ENCODE measurements at places on chromosomes 4 and X.

DNA sequence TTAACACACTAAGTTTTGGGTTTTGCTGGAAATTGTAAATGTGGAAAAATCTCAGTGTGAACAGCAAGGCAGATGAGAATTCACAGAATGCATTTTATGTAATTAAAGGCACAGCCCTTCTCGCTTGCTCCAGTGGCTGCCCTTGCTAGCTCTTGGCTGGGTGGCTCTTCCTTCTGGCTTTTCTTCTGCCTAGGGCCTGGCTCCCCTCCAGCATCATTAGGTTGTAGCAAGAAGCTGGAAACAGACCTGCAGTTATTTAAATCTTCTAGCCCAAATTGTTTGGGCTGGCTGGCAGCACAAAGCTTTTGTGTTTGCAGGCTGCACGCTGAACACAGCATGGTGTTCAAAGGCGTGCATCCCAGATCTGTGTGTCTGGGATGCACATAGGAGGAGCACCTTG is 56.5 kb downstream of the LIMCH1 start:
- DNase-seq, result no peak

GRCh38 chr4:126725906-126726305 is 906.9 kb upstream of the INTU start:
- no peak for DNase-seq

GRCh38 chr4:4455210-4455865 is 68.4 kb downstream of the NSG1 start:
- no peak for DNase-seq

- DNase-seq, result no peak
Observed at GRCh38 chrX:40100141-40100536, 2.4 kb upstream of the BCOR start.

GRCh38 chrX:133007458-133007857 is 49.0 kb upstream of the HS6ST2 start:
- DNase-seq, result no peak

DNA sequence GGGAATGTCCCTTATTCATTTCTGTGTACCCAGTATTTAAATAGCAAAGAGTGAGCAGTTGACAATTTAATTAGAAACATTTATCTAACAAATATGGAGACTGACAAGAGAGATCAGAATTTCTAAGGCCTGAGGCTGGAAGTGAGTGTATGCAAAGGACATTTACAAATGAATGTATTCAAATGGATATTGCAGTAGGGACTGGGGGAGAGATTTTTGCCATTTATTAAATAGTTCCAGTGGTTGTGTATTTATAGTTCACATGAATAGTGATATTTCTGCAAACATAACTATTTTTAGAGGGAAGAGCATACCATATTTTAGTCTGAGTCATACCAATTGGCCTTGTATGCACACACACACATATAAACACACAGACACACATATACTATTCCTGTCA is 592.4 kb downstream of the GLUD2 start:
- DNase-seq, result no peak

- no peak for DNase-seq
Observed at GRCh38 chr4:32477518-32477917, 1757.3 kb downstream of the PCDH7 start.

GRCh38 chrX:19514791-19515614 is at the start of gene MAP3K15:
TSS of gene MAP3K15 (minus strand) at chrX:19515508. CDS start at chrX:19515261, 247 bp downstream.
- no peak for DNase-seq

DNA sequence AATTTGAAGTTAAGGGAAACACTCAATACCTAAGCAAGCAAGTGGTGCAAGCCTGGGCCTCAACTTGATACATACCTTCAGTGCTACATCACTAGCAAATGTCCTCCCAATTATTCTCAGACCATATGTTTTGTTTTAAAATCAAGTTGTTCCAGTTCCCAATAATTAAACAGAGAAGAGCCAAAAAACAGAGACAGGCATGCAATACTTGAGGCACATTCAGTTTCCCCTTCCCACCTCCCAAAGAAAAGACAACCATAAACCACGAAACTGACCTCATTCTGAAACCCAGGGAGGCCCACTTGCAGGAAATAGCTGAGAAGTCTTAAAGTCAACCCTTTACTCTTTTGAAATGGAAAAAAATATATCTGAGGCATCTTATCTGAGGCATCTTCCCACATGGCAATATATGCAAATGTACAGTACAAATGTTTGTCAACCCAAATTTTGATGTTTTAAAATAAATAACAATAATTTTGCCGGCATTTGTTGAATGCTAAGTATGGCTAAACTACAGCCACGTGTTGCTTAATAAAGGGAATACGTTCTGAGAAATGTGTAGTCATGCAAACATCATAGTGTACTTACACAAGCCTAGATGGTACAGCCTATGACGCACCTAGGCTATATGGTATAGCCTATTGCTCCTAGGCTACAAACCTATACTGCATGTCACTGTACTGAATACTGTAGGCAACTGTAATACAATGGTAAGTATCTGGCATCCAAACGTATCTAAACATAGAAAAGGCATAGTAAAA is 147.5 kb downstream of the TSPAN5 start:
- DNase-seq, result no peak

GRCh38 chr4:932713-933070 is 432 bp downstream of the TMEM175 start:
- DNase-seq, result no peak

DNA sequence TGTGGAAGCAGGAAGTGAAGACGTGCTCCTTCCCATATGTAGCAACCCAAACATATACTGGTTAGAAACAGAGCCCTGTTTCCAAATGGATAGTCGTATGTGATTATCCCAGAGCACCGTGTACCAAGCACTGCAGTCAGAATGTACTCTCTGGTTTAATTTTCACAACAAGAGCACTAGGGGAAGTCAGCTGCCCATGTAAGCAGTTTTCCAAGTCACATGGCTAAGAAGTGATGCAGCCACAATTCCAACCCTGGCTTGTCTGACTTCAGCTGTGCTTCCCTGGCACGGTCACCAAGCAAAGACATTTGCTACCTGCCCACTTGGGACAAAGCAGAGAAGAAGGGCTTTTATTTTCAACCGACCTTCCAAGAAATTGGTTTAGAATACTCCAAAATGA is 28.2 kb upstream of the CEP135 start:
- DNase-seq, result no peak

DNA sequence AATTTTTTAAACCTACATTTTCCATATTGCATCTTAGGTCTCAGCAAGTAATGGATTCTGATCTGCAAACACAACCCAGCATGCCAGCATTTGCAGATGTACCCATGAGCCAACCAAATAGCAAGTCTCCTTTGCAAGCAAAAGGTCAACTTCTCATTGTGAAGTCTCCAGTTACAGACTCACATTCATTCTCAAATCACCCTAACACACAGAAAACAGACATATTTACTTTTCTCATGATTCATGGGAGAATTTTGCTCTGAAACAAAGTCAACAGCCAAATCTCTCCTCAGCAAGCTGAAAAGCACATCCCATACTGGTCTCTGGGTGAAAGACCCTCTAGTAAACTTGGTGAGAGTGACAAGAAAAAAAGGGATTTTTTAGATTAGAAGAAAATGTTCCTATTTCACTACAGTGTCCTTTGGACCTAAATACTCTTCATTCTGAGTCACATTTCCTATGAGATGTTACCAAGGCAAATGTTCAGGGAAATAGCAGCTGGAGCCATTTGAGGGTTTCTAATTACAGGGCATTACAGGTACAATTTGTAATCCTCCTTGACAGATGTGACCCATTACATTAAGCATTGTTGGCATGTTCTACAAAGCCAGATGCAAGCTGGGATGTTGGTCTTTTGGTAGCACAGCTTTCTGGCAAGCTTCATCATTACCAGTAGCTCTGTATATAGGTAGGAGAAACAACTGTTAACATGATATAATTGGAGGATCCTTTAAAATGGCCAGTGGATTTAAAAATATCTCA is 383.3 kb downstream of the SMARCA1 start:
- DNase-seq, result no peak

GRCh38 chrX:156005144-156005543 is 7.6 kb downstream of the IL9R start:
- no peak for DNase-seq

- DNase-seq, result no peak
Observed at GRCh38 chr4:21948347-21949072, at the start of gene KCNIP4. TSS of gene KCNIP4 (minus strand) at chr4:21948772.

- no peak for DNase-seq
Observed at GRCh38 chr4:108350332-108350731, 181.6 kb upstream of the LEF1 start.

DNA sequence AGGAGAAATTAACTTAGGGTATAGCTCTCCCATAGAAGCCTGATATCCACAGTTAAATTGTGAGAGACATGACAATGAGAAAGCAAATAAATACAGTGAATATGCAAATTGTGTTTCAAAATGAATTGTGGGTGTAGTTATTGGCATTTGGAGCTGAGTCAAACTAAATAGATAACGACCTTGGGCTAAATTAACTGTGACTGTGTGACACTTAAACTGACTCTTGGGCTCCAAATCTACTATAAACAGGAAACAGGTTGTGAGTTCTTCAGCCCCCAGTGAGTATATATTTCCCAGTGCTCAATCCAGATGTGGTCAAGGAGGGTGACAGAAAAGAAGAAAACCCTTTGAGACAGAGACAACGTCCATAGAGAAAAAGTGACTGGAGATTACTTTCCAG is 11.3 kb upstream of the MAGEA10 start:
- no peak for DNase-seq

- DNase-seq, result no peak
Observed at GRCh38 chr4:163755013-163755412, 260.5 kb downstream of the TMA16 start.

Data from activated CD8-positive, alpha-beta memory T cell treated with anti-CD3 and anti-CD28 coated beads for 4 hours (primary cell).